ENCODE measurements at places on chromosomes 11 and 22.
A peak's percentile ranks its signal among the peaks of the same experiment; 100 is the strongest.

- DNase-seq = no peak
Measured at GRCh38 chr11:116478669-116479668, 293.8 kb downstream of the BUD13 start.

DNA sequence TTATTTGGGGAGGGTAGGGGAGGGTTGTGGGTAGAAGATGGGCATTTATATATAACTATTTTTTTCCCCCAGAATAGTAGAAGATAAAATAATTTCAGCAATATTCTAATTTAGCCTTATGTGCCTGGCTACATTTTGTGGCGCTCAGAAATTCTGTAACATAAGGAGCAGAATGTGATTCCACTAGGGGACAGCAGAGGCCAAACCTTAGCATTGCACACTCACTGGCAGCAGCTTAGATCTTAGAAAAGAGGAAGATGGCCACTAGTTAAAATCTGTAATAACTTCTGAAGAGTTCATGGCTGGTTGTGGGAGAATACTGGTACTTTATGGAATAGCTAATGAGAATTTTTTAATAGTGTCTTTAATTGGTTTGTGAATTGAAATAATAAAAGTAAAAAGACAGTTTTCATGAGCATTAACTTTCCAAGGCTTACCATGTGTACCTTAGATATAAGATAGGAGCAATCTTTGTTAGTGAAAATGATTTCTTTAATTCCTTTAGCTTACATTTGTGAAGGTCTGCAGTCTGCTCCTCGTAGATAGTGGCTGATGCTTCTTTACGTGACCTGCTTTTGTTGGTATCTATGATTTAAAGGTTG lies 33.1 kb downstream of the DDX10 start:
- DNase-seq = peak; percentile 12

GRCh38 chr11:14081581-14082231 lies 119.2 kb downstream of the SPON1 start:
- no peak for DNase-seq

- peak; percentile 76 for DNase-seq
Measured at GRCh38 chr22:50185375-50186087, at the start of gene TRABD. Gene TRABD, plus strand, starts transcription at chr22:50185913. Its CDS starts 7,148 bp downstream, at chr22:50193061.

- DNase-seq = no peak
Measured at GRCh38 chr11:131522851-131523250, 152.4 kb downstream of the NTM start.

- DNase-seq = no peak
Measured at GRCh38 chr11:33694346-33695050, 6.1 kb downstream of the C11orf91 start.

DNA sequence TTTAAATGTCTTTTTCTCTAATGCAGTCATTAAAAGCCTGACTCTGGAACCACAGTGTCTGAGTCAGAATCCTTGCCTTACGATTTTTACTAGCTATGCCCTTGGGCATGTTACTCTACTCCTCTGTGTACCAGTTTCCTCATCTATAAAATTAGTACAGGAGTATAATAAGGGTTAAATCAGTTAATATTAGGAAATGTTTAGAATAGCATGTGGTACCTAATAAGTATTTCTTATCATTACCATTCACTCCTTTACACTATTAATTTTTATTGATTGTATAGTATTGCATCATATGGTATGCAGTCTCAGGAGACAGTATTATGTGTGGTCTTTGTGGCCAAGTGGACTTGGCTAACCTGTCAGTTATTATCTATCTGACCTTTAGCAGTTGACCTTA lies 68.2 kb downstream of the METTL15 start:
- DNase-seq = no peak

GRCh38 chr11:82174610-82175009 lies 559.1 kb downstream of the FAM181B start:
- DNase-seq = no peak

- DNase-seq = no peak
Measured at GRCh38 chr22:46104881-46105493, 45.3 kb upstream of the PPARA start.

GRCh38 chr11:95239871-95240649 lies 9.1 kb upstream of the SESN3 start:
- DNase-seq = no peak

DNA sequence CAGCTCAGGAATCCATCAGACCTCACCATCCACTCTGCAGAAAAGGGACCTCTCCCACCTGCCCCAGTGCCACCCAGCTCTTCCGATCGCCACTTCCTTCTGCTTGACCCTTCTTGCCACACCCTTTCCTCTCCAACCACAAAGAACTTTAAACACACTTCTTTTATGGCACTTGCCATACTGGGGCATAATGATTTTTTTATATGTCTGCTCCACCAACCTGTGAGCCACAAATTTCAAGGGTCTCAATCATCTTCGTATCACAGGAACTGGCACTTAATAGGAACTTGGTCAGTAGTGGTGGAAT lies 11.7 kb upstream of the MYH9 start:
- no peak for DNase-seq
